HCT116 (cell line): ENCODE measurements at places on chromosomes 13 and 19.
A peak's percentile ranks its signal among the peaks of the same experiment; 100 is the strongest.

DNA sequence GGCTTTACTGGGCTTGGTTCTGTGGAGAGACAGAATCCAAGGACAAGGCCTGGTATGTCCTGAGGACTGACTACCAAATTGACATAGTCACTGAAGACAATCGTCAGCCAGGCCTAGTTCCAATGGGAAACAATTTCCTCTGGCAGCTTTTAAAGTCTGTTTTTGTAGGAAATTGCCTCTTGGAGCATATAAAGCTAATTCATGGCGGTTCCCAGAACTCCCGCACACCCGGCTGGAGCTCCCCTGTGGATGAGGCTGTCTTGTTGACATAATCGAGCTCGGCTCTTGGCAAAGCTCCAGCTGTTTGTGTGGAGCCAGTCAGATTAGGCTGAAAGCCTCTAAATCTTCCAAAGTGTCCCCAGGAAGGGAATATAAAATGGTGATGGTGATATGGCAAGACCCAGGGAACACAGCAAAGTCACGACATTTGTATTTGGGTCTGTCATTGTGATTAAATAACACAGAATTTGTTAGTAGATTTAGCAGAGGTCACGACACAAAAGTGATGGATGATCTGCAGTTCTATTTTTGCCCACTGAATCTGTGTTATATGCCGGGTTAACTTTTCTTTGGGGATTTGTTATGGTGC lies 395.0 kb downstream of the PCDH9 start:
- DNase-seq, result no peak

GRCh38 chr19:47729799-47730520 lies 15.4 kb upstream of the NOP53 start:
- no peak for DNase-seq

GRCh38 chr13:98598043-98598442 lies 21.1 kb upstream of the STK24 start:
- no peak for DNase-seq

DNA sequence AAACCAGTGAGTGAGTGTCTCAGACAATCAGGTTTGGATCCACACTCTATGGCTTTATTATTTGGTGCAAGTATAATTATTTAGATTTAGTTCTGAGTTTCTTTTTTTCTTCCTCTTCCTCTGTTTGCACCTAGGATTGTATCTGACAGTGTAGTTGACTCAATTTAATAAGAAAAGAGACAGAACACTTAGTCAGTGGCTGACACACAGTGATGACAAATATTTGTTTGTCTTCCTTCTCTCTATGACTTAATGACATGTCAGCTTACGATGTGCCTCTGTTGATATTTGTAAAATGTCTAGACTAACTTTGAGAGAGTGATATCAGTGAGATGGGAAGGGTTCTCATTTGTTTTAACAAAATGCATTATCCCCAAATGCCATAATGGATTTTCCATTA lies 129.5 kb upstream of the SLC10A2 start:
- no peak for DNase-seq

DNA sequence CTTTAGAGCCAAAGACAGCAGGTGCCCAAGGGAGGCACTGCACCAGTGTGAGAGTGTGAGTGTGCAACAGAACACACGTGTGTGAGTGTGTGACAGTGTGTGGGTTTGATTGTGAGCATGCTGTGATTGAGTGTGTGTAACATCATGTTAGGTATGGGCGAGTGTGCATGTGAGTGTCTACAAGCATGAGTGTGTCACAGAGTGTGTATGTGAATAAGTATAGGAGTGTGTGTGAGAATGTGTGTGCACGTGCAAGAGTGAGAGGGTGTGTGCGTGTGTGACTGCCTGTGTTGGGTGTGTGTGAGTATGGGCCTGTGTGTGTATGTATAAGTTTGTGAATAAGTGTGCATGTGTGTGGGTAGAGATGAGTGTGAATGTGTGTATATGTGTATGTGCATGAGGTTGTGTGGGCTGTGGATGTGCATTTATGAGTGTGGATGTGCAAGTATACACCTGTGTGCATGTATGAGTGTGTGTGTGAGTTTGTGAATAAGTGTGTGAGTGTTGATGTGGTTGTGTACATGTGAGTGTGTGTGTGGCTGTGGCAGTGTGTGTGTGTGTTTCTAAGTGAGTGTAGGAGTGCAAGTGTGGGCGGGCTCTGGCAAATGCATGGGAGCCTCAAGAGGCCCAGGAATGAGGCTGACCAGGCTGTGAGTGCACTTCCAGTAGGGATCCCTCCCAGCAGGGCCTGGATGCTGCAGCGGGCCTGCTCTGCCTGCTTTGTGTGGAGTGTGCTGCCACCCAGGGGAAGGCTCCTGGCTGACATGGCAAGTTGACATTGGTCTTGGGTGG lies 198.4 kb downstream of the COL4A1 start:
- DNase-seq, result peak; percentile 53

DNA sequence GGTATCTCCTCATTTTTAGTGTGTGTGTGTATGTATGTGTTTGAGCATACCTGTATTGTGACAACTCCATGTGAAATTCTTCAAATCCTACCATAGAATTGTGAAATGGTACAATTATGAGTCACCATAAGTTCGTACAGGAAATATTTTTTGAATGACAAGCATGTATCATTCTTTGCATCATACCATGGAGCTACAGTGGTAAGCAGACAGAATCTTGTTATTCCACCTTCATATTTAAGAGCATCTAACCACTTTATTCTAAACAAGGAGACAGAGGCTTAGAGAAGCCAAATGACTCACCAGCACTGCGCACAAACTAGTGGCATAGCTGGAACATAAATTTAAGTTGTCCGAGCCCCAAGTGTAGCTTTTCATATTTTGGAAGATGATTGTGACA lies 4.5 kb upstream of the EPSTI1 start:
- DNase-seq, result peak; percentile 46

DNA sequence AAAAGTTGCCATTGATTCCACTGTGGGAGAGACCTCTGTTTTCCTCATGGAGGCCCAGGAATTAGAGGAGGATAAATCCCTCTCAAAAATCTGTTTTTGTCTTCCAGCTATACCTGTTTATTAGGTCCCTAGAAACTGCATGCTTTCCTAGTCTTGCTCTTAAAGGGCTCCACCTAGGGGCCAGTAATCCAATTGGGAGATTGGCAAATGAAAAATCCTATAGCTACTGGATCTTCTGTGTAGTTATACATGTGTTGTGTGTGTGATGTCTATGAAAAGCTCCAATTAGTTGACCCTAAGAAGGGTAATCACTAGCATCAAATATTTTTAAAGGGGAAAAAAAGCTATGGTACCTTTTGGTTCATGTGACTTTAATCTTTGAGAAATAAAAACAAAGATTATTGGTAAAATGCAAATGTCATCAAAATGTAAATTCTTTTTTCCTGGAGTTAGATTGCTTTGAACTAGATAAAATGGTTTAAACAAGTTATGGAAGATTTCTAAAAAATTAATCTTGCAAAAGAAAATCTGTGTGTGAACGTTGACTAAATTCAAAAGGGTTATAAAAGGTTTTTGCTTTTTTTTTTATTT lies 63.4 kb upstream of the C1QTNF9B start:
- DNase-seq, result peak; percentile 27

- DNase-seq, result no peak
These were observed 2.5 kb upstream of the NR2F6 start for GRCh38 chr19:17248011-17248776.
